ENCODE measurements at places on chromosomes 6 and 20.
A peak's percentile ranks its signal among the peaks of the same experiment; 100 is the strongest.

- no peak for DNase-seq
Measured at GRCh38 chr6:133549371-133549801, 308.2 kb downstream of the EYA4 start.

- DNase-seq, result no peak
Measured at GRCh38 chr20:46945465-46945864, 50.8 kb downstream of the EYA2 start.

GRCh38 chr6:106431972-106432371, 71.5 kb downstream of the CRYBG1 start:
- DNase-seq, result no peak

DNA sequence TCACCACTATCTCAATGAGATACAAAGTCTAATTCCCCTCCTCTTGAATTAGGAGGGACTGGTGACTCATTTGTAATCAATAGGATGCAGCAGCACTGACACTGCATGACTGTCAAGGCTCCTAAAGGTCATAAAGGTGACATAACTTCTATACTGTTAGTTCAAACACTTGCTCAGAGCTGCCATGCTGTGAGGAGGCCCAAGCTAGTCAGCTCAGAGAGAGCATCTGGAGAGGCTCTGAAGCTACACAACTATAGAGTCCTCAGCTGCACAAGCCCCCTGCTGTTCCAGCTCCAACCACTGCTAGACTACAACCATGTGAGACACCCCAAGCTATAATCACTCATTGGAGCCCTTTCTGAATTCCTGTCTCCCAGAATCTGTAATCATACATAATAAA, 17.0 kb upstream of the HEY2 start:
- no peak for DNase-seq

GRCh38 chr6:35727231-35727934, 9.4 kb upstream of the ARMC12 start:
- DNase-seq, result peak; percentile 59

DNA sequence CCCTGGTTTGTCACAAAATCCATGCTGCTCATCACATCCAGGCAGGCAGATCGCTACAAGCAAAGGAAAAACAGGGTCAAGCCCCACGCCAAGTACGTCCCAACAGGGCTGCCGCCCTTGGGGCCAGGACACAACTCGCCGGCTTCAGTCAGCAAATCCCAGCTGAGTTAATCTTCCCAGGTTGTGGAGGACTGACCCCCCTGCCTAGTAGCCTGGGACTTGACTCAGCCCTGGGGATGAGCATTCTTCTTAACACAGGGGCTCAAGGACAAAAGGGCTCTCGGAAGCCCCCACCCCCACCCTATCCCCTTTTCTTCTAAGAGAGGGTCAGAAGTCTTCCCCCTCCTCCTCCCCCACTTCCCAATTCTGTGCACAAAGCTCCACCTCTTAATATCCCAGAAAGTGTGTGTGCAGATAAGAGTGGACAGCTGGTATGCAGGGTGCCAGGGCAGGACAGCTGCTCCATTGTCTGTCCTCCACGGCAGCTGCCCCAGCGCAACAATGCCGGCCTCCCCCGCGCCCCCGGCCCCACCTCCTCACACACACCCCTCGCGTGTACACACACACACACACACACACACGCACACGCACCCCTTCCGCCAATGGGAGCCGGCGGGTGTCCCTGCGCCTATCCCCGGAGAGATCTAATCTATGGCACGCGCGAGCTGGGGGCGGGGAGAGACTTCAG, 4.5 kb downstream of the DLL1 start:
- DNase-seq, result no peak

DNA sequence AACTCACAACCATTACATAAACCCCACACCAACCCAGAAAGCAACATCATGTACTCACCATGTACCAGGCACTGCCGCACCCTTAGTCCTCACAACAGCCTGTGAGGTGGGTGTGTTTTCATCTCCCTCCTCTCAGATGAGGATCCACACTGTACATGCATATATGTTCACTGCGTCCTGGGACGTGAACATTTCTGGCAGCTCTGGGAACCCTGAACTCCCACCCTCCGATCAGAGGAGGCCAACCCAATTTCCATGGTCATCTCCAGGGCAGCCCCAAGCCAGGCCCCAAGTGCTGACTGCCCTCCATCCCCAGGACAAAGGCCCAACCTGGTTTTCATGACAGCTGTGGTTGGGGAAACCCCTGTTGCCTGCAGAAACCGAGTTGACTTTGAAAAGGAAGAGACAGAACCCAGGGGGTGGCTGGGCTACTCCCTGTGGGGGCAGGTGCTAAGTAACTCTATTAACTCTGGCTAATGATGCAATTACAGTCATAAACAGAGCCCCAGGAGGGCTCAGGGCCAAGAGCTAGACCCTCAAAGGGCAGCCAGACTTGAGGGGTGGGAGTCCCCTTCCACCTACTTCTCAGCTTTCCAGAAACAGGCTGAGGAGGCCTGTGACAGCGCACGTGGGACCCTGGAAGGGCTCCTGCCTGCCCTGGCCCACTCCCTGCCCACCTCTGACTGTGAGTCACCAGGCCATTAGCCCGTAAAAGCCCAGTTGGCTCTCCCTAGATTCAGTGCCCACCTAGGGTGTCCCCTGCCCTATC, 2.6 kb downstream of the TFEB start:
- DNase-seq, result peak; percentile 72

DNA sequence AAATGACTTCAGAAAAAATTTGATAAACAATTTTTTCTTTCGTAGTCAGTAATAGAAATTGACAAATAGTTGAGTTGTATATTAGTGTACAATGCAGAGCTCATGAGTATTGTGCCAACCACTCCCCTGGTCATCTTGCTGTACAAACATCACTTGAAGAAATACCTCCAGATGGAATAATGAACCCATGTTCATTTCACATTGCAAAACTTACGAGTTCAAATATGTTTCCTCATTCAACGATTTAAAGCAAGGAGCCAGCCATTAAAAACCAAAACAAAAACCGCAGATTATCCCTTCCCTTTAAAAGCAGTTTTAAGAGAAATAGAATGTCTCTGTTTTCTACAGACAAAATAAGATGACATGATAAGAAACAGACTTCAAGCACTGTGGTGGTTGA, 62.5 kb downstream of the RALGAPA2 start:
- no peak for DNase-seq

GRCh38 chr6:166204852-166205650, 37.4 kb upstream of the TBXT start:
- DNase-seq, result no peak

DNA sequence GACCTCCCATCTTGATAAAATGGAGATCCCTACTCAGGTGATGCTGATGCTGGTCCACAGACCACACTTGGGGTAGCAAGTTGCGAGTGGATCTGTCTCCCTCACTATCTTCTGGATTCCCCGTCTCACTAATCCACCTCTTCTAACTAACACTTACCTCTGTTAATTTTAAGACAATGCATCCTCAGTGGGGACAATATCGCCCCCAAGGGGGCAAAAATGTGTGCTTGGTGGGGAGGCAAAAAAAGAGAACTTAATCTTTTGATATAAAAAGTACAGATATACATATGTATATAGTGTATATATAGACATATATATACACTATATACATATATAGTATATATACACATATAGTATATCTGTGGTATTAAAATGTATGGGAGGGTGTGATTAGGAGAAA, 4.3 kb downstream of the LRFN2 start:
- no peak for DNase-seq

DNA sequence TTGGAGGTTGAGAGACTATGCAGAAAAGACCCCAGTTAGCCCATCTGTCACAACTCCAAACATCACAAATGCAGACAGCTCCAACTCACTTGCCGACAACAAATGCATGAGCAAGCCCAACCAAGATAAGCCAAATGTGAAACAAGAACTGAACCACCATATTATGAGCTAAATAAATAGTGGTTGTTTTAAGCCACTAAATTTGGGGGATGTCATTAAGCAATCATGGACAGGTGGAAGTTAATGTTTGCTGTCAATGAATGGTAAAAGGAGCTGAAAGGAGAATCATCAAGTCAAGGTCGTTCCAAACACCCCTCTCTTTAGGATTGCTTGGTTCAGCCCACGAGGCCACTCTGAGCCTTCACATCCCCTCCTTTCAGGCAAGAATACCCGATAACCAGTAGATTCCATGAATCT, 71.2 kb upstream of the PLCB4 start:
- DNase-seq, result no peak

DNA sequence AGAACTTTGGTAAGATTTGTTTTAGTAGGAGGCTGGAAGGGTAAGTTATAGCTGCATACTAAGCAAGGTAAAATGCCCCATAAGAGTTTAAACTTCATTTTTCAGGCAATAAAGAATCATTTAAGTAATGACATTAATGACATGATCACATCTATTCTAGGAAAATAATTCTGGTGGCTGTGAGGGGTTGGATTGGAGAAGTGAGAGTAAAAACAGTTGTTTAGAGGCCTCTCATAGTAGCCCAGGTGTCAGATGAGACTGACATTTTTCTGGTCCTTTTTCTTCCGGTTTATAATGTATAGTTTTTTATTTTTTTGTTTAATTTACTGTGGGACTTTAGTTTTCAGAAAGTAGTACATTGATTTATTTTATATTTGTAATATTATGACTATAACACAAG, 40.8 kb downstream of the ITCH start:
- no peak for DNase-seq

GRCh38 chr6:3259491-3259958, 778 bp downstream of the PSMG4 start:
- peak; percentile 53 for DNase-seq

- no peak for DNase-seq
Measured at GRCh38 chr6:147750413-147750812, 241.9 kb downstream of the SAMD5 start.

DNA sequence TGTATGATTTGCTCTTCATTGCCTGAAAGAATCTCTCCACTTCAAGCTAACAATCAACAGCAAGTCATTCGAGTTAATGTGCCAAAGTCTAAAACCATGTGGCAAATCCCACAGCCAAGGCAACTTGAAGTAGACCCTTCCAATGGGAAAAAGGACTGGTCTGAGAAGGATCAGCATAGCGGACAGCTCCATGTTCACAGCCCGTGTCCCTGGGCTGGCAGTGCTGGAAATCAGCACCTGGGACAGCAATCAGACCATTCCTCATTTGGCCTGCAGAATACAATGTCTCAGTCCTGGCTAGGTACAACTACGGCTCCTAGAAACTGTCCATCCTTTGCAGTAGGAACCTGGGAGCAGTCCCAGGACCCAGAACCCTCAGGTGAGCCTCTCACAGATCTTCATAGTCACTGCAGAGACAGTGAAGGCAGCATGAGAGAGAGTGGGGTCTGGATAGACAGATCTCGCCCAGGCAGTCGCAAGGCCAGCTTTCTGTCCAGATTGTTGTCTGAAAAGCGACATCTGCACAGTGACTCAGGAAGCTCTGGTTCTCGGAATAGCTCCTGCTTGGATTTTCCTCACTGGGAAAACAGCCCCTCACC, 1.1 kb downstream of the GJA10 start:
- DNase-seq, result peak; percentile 6

- DNase-seq, result no peak
Measured at GRCh38 chr6:63862486-63863198, 227.0 kb downstream of the PHF3 start.

DNA sequence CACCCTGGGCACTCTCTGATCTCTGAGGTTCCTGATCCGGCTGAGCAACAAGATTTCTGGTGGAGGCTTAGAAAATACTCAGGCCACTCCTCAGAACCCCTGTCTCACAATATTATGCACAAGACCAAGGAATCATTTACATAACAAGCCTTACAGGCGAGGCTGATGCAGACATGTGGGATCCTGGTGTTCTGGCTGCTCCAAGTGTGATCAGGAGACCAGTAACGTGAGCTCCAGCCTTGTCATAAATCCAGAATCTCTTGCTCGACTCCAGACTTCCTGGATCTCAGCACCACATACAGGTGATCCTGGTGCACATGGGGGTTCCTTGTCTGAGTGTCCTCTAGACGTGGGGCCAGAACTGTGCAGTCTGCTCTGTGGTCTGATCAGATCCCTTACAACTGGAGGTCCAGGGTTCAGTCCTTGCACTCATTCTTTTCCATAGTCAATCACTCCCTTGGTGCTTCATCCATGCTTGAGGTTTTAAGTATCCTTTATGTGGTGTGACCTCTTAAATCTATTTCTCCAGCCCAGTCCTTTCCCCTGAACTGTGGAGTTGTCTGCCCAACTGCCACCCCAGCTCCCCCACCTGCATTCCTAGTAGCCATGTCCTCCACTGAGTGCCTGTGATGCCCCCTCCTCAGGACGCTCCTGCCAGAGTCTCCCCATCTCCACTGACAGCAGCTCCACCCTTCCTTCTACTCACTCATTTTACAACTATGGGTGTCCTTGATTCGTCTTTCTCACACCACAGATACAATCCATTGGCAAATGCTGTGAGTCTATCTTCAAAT, 5.1 kb downstream of the HLA-C start:
- DNase-seq, result no peak

DNA sequence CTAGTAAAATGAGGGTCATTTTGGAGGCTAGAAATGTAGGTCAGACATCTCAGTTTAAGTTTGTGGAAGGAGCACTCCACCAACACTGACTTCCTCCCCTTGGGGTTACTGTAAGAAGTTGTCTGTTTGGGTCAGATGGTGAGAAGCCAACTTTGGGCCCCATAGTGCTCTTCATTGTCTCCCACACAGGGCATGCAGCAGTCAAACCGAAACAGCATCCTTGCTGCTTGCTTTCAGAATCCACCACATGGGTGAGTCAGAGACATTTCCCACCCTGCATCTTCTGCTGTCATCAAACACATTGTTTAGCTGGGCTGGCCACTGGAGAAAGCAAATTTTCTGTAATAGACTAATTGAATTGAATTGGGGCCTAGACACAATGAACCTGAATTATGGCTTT, 16.8 kb downstream of the IL17F start:
- peak; percentile 96 for DNase-seq

GRCh38 chr20:19671374-19671773, 86.7 kb upstream of the RIN2 start:
- DNase-seq, result no peak

GRCh38 chr6:1624058-1624850, 14.5 kb downstream of the FOXC1 start:
- DNase-seq, result peak; percentile 36

GRCh38 chr6:142013875-142014495, 118.7 kb upstream of the GJE1 start:
- DNase-seq, result no peak

DNA sequence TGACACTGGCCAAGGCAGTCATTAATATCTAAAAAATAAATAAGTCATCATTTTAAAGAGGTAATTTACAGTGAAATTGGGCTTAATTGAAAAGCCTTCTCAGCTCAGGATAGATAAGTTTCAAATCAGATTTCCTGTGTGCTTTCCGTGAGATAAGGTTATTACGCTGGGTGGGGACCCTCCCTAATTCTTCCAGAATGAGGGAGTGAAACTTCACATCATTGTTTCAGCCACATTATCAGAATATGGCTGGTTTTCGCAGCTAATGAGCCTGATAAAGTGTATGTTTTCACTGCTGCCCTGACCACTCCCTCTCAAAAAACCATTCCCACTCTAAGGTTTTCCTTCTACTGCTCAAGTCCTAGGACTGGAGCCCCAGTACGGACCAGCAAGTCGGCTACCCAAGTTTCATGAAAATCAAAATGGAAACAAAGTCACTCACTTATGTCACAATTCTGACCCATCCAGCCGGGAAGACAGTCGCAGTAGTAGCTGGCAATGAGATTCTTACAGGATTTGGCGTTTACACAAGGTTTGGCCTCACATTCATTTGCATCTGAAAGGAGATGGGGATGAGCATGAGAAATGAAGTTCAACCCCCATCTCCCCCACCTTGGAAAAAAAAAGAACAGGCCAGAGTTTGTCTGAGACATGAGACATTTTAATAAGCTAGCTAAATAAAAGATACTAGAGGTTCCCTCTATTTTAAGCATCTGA, 24.6 kb downstream of the JAG1 start:
- no peak for DNase-seq

- DNase-seq, result no peak
Measured at GRCh38 chr20:25052255-25053194, 5.4 kb downstream of the ACSS1 start.

- DNase-seq, result no peak
Measured at GRCh38 chr6:87482366-87482765, 9.6 kb downstream of the SLC35A1 start.

Measured in activated CD4-positive, alpha-beta T cell treated with anti-CD3 and anti-CD28 coated beads, Interleukin-2, Interleukin-6, amounts not matched to agents 100 ng/mL and 50 ng/mL, durations not matched to agents 16 hours and 8 hours (primary cell).